Erythroblast (primary cell): ENCODE measurements at places on chromosomes 3 and 15.

- peak; percentile 72 for DNase-seq
Observed at GRCh38 chr3:25663347-25663868, 1.3 kb downstream of the TOP2B start.

DNA sequence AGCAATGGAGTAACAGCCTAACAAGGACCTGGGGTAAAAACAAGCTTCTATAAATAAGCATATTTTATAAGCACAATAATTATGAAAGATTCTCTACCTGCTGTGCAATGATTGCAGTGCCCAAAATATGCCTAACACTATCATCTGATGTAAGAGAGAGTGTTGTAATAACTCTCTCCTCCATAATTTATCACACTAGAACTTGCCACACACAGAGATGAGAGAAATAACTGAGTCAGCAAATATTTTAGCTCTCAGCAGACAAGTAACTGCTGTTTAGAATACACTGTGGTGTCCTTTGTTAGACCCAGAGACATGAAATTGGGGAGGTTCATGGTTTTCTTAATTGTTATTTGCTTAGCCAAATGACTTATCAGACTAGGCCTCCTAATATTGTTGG lies 105.3 kb upstream of the ACP3 start:
- no peak for DNase-seq

GRCh38 chr3:140499114-140499757 lies 178.6 kb upstream of the TRIM42 start:
- DNase-seq: no peak

DNA sequence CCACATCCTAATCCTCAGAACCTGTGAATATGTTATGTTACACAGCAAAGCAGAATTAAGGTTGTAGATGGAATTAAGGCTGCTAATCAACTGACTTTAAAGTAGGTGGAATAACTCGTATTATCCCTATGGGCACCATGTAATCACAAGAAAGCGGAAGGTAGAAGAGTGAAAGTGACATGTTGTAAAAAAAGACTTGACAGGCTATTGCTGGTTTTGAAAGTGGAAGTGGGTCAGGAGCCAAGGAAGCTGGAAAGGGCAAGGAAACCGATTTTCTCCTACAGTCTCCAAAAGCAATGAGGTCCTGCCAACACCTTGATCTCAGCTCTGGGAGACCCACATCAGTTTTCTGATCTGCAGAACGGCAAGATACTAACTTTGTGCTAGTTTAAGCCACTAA lies 6.6 kb downstream of the TP63 start:
- no peak for DNase-seq

- DNase-seq: peak; percentile 7
Observed at GRCh38 chr3:100274361-100274760, 13.6 kb downstream of the TBC1D23 start.
